ENCODE measurements at places on chromosomes 1 and 21. TPM values are rescaled to one million over a fixed set of nuclear protein-coding genes. Genes with fewer than 3 reads are reported as not detected.

- DNase-seq: peak; percentile 47
Observed at GRCh38 chr1:24027838-24028468, 47.8 kb upstream of the SRSF10 start.

Gene TACSTD2
- total RNA-seq: 244 TPM

Gene RNU1-3
- under 0.01 TPM for total RNA-seq

GRCh38 chr1:145824499-145824842 is 471 bp downstream of the POLR3C start:
- DNase-seq: no peak

DNA sequence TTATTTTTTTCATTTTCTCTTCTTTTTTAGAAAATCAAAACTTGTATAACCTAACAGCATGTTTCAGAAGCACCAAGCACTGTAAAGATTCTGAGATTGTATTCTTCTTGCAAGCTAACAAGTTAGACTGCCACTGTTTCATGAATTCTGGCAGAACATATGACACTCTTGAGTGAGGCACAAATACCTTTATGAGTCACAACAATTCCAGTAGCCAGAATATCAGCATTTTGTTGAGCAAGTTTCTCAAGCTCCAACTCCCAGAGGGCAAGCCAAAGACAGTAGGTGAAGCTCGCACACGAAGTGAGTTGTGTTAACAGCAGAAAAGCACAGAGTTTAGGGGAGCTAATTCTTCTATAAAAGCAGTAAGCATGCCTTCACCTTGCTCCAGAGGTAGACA is 268.8 kb upstream of the NCAM2 start:
- no peak for DNase-seq

GRCh38 chr1:237713916-237714315 is 176.8 kb downstream of the ZP4 start:
- no peak for DNase-seq

DNA sequence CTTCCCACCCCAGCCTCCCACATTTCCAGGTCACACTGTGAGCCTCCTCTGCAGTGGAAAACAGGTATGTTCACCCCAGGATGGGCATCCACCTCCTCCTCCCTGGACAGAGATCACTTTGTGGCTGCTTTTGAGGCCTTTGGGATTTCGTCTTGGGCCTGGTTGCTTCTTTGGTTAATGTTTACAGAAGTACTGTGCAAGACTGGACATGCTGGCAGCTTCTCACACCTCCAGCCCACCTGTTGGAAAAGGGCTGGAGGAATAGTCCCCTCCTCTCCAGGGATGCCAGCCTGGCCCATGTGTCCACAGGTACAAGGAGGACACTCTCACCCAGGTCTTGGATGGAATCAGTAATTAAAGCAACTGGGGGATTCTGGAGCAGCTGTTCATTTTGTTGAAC is 56.1 kb downstream of the KAZN start:
- DNase-seq: no peak

DNA sequence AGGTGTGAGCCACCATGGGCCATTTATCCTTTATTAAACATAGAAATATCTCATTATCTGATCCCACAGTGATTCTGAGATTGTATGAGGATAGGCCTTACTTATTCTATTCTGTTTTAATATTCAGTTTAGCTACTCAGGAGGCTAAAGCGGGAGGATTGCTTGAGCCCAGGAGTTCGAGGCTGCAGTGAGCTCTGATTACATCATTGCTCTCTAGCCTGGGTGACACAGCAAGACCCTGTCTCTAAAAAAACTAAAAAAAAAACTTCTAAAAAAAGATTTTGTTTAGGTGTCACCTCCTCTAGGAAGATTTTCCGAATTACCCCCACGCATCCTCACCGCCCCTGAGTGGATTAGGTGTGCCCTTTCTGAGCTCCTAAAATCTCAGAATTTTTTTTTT is 14.3 kb upstream of the HNRNPU start:
- no peak for DNase-seq

GRCh38 chr1:46188295-46189030 is 9.8 kb downstream of the POMGNT1 start:
- no peak for DNase-seq

DNA sequence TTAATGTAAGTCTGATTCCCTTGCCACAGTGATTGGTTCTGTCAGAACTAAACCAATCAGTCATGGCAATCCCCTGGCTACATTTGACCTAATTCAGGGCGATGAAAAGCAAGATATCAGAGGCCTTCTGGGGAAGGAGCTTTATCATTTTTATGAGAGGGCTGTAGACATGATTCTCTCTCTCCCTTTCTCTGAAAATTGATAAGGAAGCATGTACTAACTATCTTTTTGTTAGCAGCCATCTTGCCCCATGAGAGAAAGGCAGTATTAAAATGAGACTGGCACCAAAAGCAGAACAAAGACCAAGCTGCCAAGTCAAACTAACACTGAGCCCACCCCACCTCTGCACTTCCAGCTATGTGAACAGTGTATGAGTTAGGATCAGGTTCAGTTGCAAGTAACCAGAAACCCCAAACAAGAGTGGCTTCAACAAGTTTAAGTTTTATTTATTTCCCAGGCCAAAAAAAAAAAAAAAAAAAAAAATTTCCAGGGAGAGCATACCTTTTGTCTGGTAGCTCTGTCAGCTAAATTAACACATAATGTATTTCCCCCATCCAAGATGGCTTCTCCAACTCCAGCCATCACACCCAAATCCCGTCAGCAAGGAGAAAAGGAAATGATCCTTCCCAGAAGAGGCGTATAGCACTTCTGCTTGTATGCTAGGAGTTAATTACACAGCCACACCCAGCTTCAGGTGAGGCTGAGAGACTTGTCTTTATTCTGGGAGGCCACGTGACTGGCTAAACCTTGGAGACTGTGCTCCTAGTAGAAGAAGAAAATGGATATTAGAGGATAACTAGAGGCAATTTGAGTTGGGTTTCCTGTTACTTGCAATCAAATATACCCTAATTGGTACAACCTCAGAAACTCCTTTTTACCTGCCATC is 105.8 kb upstream of the RALGPS2 start:
- no peak for DNase-seq

DNA sequence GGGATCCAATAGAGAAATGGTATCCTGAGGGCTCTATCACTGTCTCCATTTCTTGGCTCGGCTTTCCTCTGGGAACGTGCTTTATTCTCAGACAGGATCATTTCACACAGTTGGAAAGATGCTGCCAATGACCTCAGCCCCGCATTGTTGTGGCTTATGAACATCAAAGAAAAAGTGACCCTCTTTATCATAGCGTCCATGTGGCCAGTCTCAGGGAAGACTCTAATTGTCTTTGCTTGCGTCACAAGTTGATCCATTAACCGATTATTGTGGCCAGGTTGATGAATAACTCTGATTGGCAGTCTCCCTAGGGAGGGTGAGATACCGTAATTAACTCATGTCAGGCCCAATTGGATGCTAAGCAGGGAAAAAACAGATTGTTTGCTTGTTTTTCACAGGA is 10.4 kb upstream of the TMEM9 start:
- no peak for DNase-seq

DNA sequence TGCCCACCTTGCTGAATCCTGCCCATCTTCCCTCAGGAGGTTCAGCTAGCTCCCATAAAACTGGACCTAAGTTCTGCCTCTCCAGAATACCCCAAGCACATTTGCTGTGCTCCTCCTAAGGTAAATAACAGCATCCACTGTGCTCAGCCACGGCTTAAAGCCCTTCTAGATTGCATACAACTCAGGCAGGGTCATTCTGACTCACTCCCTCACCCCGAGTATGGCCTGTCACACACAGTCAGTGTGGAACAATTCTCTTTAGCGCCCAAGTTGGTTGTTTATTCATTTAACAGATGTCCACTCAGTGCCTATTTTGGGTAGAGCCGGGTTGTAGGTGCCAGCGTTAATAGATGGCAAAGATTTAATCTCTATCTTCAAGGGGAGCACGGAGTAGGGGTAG is 147.5 kb upstream of the EDN2 start:
- DNase-seq: no peak

All from mammary epithelial cell (primary cell).